ENCODE measurements at places on chromosomes 12 and 14.

DNA sequence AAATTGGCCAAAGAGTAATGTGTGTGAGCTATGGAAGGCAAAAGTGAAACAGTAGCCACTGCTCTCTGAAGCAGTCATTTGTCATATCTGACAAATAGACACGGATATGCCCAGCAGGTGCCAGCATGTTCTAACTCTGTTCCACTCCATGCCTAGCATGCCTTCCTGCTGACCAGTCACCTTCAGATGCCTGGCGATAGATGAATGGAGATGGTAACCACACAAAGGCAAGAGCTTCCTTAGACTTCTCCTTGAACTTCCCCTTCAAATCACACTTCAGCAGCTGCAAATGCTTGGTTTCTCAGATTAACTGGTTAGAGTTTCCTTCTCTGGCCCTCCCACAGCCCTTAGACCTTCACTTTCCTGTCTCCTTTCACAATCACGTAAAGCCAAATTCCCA lies 429.9 kb downstream of the DAD1 start:
- DNase-seq: no peak

DNA sequence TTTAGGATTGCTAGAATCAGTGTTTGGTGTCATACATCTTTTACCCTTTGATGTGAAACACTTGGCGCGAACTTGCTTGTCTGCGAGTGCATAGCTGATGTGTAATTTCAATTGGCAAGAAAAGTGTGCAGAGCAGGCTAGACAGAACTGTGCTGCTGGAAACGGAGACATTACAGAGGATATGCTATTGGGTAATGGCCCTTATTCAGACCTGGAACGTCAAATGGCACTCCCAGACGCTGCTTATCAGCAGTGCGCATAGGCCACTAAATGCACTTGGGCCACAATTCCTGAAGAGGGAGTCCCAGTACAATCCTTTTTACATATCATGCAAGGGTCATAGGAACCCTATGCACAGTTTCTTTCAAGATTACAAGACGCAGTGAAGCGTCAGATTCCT lies 15.7 kb upstream of the SLC10A1 start:
- DNase-seq: no peak

- DNase-seq: no peak
Measured at GRCh38 chr14:35956376-35957085, 130.4 kb downstream of the BRMS1L start.

DNA sequence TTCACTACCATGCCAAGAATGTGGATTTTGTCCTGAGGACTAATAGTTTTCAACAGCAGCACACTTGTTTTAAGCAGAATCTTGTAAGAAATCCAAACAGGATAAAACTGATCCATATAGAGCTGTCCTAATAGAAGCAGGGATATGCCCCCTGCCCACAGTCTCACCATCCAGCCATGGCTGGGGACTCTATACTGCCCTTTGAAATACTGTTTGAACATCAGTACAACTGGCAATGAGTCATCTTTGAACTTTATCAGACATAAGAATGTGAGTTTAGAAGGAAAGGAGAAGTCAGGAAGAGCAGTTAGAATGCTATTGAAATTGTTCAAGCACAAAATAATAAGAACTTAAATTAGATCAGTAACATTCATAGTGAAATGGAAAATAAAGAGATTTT lies 3.8 kb upstream of the C12orf42 start:
- DNase-seq: no peak

DNA sequence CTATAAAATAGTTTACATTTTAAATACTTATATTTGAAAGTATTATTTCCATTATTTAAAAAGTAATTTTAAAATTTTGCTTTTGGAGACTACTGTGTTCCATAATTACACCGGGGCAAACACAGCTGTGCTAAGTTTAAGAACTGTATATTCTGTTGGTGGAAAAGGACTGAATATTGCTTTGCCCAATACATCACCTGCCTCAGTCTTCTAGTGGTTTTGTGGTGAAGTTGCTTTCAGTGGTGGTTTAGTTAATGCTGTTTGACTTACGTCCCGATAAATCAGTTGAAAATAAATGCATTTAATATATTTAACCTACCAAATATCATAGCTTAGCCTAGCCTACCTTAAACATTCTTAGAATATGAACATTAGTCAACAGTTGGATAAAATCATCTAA lies 23.4 kb downstream of the FBXO34 start:
- DNase-seq: no peak

DNA sequence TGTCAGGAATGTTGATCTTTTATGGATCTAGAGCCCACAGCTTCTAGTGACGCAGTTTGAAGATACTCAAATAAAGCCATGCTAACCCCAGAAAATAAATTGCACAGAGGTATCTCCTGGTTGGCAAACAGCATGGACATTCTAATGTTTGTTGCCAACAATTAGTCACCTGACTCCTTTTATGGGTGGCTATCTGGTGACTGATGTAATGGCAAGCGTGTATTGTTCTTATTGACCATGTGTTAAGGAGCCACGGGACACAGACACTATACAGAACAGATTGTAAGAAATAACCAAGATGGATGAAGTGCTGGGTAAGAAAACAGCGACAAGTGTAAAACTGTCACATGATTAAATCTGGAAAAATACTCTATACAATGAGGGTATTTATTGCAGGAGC lies 401.3 kb upstream of the PDE3A start:
- no peak for DNase-seq
